Camera-type eye (tissue), 1 donor: ENCODE measurements at places on chromosomes 5 and 9. TPM values are rescaled to one million over a fixed set of nuclear protein-coding genes. Genes with fewer than 3 reads are reported as not detected.

Gene INSL4
- total RNA-seq, result not detected

Gene OR13C3
- not detected for total RNA-seq

Gene SPINK5
- total RNA-seq, result 1.5 TPM

Gene PTGDS
- total RNA-seq, result 230 TPM

Gene GPR150
- not detected for total RNA-seq

Gene FBP2
- 1.0 TPM for total RNA-seq

Gene SKIC3
- 199 TPM for total RNA-seq

Gene SLCO6A1
- not detected for total RNA-seq

Gene DUSP1
- total RNA-seq, result 305 TPM

Gene TAS2R1
- not detected for total RNA-seq
